ENCODE measurements at places on chromosomes 12 and 14.

DNA sequence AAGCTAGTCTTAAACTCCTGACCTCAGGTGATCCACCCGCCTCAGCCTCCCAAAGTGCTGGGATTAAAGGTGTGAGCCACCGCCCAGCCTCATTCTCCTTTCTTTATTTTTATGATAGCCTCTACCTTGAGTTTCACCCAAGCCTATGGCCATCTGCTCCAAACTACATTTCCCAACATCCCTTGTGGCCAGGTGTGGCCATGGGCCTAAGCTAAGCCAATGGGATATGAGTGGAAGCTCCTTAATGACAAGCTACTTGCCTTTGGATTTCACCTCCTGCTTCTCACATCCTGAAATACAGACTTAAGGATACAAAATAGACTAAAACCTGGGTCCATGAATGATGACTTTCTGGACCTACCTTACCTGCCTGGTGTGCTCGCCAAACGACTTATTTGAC is 46.2 kb downstream of the DPF3 start:
- DNase-seq = no peak

DNA sequence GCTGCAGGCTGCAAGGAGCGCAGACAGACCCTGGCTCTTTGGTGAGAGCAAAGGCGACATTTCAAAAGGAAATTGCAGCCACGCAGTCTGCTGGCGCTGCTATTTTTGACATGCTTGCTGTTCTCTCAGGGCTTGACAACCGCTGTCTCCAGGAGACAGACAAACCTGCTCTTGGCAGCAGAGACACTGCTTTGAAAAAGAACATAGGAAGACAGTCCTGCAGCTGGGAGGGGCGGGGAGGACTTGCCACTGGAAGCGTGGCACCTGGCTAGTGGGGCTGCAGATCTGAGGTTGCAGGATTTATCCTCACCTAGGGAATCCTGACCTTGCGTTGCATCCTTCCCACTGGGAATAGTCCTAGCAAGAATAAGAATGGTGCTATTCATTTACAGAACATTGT is 91.8 kb upstream of the KCNA1 start:
- DNase-seq = no peak

- DNase-seq = no peak
Observed at GRCh38 chr12:47577206-47577989, 128.4 kb downstream of the RPAP3 start.

DNA sequence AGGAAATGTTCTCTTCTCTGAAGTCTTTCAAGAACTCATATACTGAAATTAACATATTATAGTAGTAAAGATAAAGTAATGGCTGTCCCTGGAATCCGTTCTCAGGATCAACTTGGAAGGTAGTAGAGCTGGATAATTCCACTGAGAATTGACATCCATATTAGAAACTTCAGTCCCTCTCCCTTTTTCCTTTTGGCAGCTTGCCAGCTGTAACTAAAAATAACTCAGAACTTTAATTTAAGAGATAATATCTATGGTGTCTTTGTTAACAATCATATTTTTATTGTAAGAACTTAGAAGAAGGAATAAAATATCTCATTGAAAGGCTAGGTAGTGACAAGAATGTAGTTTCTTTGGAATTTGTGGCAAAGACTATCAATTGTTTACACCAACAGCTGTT is 61.4 kb upstream of the PLEKHA5 start:
- no peak for DNase-seq

DNA sequence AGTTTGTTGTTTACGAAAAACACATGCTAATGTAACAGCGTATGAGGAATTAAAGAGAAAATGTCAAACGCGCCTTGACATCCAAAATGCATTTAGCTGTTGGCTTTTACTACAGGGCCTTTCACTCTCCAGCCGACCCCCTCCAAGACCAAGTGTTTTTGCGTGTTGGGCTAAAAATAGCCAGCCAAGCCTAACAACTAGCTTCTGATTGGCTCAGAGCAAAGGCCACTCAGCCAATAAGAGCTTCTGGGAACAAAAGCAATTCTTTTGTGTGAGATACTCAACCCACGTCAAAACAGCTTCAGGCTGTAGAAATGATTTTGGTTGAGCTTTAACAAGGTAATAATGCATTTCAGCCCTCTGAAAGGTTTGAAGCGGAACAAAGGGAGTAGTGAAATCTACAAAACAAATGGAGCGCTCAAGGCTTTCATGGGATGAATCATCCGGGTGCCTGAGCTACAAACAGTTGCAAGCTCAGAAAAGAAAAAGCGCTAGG is 198.7 kb upstream of the DCN start:
- DNase-seq = no peak

DNA sequence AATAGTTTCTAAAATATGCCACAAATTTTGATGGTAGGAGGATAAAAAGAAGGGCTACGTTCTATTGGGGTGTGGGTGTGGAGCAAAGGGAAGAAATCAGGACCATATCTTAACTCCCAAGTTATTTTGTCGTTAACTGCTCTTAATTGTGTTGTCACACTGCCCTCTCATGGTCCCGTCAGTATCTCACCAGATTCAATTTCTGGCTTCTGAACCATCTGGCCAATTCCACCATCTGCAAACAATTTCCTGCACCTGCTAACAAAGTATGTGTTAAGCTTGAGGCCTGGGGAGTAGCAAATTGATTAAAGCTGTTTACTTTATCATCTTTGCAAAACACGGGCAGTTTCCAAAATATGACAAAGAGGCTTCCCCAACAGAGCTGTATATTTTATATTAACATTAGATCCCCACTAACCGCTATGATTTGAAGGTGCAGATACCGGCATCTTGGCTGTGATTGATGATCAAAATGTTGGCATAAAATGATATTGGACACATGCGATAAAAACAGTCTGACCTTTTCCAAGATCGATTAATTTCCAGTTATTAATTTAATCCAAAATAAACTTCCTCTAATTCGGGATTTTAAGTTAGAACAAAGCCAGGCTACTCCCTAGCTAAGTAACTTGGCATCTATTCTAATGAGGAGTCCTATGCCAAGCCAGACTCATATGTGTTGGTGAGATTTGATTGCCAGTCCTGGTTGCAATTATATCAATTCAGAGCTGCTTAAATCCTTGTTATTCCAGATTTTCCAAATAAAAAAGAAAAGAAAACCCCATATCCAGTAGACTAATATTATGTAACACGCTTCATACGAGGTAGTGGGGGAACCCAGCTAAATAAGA is 6.9 kb upstream of the DNM1L start:
- DNase-seq = no peak

GRCh38 chr12:29706311-29706710 is 77.4 kb downstream of the TMTC1 start:
- no peak for DNase-seq

GRCh38 chr12:18690653-18691052 is 47.2 kb downstream of the PLCZ1 start:
- DNase-seq = no peak

DNA sequence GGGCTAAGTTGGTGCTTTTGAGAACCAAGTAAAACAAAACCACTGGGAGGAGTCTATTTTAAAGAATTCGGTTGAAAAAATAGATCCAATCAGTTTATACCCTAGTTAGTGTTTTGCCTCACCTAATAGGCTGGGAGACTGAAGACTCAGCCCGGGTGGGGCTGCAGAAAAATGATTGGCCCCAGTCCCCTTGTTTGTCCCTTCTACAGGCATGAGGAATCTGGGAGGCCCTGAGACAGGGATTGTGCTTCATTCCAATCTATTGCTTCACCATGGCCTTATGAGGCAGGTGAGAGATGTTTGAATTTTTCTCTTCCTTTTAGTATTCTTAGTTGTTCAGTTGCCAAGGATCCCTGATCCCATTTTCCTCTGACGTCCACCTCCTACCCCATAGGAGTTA is 1.8 kb upstream of the RAB5B start:
- DNase-seq = no peak

GRCh38 chr12:110314308-110314707 is 33.3 kb downstream of the ATP2A2 start:
- DNase-seq = no peak

DNA sequence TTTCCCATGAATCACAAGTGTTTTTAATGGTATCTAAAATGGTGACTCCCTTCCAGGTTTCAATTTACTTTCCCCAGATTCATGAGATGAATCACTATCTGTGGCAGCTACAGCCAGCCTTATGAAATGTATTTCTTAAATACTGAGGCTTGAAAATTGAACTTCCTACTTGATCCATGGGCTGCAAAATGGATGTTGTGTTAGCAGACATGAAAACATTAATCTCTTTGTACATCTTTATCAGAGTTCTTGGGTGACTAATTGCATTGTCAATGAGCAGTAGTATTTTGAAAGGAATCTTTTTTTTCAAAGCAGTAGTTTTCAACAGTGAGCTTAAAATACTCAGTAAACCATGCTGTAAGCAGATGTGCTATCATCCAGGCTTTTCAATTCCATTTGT is 250.8 kb downstream of the SLC6A15 start:
- DNase-seq = no peak

GRCh38 chr14:28635387-28635786 is 131.2 kb upstream of the FOXG1 start:
- no peak for DNase-seq

DNA sequence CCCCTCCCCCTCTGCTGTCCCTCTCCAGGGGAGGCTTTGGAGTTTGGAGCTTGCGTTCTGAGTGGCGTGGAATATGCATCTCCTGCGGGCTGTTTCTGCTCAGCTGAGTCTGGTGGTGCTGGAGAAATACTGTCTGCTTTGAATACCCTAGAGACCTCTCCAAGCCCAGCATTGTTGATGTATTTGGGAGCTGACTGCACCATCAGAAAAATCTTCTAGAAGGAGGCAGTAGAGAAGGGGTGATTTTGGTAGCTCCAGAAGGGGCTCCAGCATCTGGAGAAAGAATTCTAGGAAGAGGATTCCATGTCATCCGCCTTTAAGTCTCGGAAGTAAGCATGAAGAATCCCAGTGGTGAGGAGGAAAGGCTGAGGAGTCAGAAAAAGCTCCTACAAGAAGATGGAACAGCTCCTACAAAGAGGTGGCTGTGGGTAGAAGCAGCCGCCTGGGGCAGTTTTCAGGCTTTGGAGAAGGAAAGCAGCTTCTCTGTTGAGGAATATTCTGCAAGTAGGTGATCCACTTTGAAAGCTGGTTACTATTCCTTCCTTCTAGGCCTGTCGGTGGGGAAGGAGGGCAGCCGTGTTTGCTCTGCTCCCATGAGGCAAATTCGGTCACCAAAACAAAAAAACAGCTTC is 9.7 kb downstream of the MLXIP start:
- DNase-seq = no peak

GRCh38 chr14:23572836-23573235 is 5.2 kb upstream of the AP1G2 start:
- DNase-seq = no peak

- DNase-seq = no peak
Observed at GRCh38 chr12:57735198-57735855, 3.2 kb downstream of the AGAP2 start.

DNA sequence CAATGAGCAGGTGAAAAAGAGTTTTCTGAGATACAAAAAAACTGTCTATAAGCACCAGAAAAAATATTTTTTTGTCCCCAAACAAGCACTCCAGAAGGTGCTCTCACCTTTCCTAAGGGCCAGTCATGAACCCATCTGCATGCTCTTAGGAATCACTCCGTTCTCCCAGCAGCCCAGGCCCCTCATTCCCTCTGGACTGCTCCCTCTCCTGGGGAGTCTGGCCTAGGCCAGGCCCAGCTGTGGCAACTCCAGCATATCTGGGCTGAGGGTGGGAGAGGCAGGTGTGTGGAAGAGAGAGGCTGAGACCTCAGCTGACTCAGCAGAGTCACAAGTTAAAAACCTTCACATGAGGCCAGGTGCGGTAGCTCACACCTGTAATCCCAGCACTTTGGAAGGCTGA is 54.6 kb downstream of the TRAFD1 start:
- no peak for DNase-seq

- no peak for DNase-seq
Observed at GRCh38 chr12:88339254-88339949, 197.3 kb downstream of the TMTC3 start.

GRCh38 chr14:89690139-89690538 is 264.4 kb downstream of the EFCAB11 start:
- no peak for DNase-seq

DNA sequence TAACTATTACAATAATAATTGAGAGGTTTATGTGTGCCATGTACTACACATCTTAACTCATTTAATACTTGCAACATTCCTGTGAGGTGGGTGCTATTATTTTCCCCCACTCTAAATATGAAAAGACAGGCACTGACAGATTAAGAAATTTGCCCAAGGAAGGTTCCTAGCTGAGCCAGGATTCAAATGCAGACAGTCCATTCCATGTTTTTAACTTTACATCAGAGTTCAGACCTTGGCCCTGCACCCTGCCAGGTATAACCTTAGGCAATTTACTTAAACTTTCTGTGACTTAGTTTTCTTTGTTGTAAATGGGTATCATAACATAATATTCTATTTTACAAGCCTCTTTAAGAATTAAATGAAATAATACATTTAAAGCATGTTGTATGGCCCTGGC is 26.6 kb downstream of the RDH12 start:
- DNase-seq = no peak

- DNase-seq = no peak
Observed at GRCh38 chr12:29426498-29426897, 45.5 kb upstream of the ERGIC2 start.

DNA sequence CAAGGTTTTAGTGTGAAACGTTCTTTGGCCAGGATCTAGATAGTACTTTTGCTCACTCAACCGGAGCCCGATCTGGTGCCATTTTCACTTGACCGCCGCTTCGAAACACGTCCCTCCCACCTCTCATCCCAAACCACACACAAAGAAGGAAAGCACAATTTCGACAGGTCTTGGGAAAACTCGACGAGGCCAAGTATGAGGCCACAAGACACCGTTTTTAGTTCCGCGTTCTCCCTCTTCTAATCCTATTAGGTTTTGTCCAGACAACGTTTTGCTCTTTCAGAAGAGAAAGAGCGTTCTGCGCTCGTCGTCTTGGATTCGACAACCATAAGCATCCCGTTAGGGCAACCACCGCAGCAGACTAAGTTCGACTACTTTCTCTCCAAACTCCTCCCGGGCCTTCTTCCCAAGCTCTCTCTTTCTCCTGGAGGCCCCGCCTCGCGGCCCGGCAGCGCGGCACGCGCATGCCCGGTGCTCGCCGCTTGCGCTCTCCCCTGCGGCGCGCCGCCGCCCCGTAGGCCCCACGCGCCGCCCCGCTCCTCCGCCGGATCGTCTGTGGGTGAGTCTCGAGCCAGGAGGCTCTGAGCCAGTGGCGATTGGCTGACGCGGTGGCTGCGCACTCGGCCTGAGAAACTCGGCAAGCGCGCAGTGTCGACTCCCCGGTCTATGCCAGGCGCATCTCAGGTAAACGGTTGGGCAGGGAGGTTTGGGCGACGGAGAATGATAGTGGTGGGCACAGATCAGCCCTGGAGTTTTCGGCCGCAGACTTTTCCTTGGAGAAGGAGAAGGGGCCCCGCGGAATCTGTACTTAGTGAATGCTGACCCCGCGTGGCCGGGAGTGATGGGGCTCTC is at the start of gene MIPOL1:
TSS of gene MIPOL1 (plus strand) at position 517 of the 852 bp plus-strand sequence. CDS start 49,952 bp downstream, outside the sequence.
- DNase-seq = no peak

Data from activated CD4-positive, alpha-beta T cell treated with anti-CD3 and anti-CD28 coated beads for 1 hour (primary cell).